ENCODE measurements at places on chromosomes 2 and 18.

GRCh38 chr2:239039479-239039861 lies 191.6 kb downstream of the TWIST2 start:
- no peak for DNase-seq

- DNase-seq = no peak
Observed at GRCh38 chr2:200586644-200586975, 796 bp downstream of the AOX1 start.

DNA sequence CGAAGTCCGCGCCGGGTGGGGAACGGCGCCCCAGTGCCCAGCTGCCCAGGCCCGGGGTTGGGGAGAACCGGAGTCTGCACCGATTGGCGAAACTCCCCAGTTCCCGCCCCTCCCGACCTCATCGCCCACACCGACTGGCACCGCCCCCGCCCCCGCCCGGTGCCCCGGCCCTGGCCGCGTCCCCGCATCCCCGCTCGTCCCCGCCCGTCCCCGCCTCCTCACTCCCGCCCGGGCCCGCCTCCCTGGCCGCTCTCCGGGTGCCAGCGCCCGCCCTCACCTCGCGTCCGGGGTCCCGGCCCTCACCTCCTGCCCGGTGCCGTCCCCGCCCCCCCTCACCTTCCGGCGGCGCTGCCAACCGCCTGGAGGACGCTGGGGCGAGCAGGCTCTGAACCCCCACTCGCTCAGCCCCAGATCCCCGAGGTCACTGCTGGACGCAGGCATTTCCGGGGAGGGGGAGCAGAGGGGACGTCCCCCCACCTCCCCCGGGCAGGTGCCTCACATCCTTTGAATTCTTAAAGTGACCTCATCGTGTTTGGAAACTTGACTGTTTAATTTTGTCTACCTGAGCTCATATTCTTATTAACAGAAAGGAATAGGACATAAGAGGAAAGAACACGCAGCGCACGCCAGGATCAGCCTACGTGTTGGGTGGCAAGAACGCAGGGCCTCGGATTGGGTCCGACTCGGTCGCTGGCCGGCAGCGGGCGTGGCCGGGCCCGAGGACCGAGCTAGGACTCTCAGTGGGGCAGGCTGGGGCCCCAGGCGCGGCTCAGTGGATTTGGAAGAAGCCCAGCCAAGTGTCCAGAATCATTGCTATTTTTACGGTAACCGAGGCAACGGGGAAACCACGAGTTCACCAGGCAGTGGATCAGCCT lies at the start of gene FAM110C:
Gene FAM110C, minus strand, starts transcription at position 35 of the 875 bp plus-strand sequence. CDS start 120 bp downstream, outside the sequence.
- peak; percentile 38 for DNase-seq

GRCh38 chr2:227163998-227164762 lies at the start of the genes COL4A3 and COL4A4:
Gene COL4A3, plus strand, starts transcription at chr2:227164624. Its CDS starts 103 bp downstream, at chr2:227164727.
Gene COL4A4, minus strand, starts transcription at chr2:227164205. Its CDS starts 16,722 bp downstream, at chr2:227147483.
- DNase-seq = no peak

DNA sequence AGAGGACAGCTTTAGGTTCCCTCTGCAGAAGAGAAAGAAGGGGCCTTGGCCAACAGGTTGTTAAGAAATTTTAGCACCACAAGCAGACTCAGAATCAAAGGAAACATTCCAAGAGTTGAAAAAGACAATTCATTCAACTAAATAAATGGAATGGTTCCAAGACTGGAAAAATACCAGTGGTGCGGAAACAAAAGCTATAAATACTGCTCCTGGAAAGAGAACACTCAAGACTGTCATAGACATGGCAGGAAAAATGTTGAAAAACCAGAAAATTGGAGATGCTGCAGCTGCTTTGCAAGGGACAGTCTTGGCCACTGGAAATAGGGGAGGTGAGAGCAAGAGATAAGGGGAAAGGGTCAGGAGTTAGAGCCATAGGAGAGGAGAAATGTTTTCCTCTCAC lies 312.7 kb upstream of the CYRIA start:
- DNase-seq = no peak

- DNase-seq = no peak
Observed at GRCh38 chr2:219616550-219616949, 10.9 kb upstream of the SLC4A3 start.

DNA sequence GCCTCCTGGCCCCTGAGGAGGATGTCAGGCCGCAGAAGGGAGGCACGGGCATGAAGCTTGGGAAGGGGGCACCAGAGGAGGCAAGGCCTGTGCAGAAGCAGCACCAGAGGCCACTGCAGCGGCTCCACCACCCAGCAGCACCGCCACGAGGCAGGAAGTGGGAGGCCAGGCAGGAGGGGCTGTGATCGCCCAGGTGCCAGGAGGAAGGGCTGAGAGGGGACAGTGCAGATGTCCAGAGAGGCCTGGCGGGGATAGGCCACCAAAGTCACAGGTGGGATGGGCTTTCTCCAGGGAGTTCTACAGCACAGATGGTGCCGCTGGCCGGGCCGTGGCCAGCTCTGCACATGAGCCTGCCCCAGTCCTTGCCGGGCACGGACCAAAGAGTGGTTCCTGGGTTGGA lies 6.0 kb upstream of the ALPI start:
- no peak for DNase-seq

DNA sequence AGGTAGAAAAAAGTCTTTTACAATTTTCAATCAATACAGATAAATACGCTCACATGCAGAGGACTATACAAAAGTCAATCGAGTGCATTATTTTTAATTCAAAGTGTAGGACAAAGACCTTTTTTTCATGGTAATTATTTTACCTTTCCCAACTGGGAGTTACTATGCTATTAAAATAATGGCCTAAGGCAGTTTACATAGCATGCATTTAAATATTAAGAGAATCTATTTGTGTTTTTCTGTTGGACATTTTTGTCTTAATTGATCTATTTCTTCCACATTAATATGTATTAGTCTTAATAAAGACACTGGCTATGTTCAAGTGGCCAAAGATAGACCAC lies 130.2 kb upstream of the MAP3K20 start:
- DNase-seq = no peak

- DNase-seq = no peak
Observed at GRCh38 chr18:65380986-65381385, 369.8 kb upstream of the CDH7 start.

DNA sequence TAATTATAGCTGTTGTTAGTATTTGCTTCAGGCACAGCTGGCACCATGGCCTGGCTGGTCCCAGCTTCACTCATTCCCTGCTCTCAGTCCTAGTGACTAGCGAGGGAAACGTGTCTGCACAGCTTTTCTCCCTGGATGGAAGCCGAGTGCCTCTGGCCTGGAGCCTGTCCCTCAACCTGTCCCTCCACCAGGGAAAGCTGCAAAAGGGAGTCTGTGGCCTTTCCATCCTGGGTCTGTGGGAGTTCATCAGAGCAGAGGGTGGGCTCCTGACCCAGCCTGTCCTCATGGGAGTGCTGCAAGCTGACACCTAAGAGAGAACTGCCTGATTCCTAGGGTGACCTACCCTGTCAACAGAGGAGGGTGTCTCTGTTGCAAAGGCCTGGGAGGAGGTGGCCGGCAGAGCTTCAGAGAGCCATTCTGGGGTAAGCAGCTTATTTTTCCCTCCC lies 118.3 kb downstream of the CAPN13 start:
- no peak for DNase-seq

DNA sequence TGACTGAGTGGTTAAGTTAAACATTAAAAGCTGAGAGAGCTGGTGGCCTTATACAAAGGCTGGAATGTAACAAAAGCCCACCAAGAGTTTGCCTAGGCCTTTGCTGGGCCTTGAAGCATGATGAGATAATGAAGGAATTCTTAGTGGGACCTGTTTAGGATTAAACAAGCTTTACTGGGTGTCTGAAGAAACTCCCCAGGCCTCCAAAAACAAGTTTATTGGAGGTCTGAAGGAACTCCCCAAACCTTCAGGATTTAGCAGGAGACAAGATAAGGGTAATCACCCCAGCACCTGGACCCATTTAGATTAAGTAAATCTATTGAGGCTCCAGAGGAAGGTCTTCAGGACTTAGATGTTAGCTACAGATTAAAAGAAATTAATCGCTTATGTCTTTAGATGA lies 18.7 kb downstream of the PCARE start:
- no peak for DNase-seq

- DNase-seq = no peak
Observed at GRCh38 chr2:125033871-125034270, 1008.8 kb downstream of the CNTNAP5 start.

GRCh38 chr2:239211396-239212094 lies 189.3 kb downstream of the HDAC4 start:
- no peak for DNase-seq

- no peak for DNase-seq
Observed at GRCh38 chr2:28287256-28287915, 105.3 kb upstream of the FOSL2 start.

DNA sequence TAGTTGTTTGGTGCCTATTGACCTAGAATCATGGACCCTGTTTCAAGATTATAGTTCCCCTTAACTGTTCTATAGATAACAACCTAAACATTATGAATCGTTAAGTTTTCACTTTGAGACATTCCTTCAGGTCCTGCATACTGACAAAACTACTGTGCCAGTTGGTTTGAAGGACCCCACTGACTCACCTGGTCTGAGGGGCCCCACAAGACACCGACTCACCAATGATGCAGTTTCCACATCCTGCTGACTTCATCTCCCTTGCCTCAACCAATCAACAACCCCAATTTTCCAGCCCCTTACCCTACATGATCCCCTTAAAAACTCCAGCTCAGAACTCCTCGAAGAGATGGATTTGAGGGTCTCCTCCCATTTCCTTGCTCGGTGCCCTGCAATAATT lies 89.6 kb upstream of the CCDC141 start:
- no peak for DNase-seq

DNA sequence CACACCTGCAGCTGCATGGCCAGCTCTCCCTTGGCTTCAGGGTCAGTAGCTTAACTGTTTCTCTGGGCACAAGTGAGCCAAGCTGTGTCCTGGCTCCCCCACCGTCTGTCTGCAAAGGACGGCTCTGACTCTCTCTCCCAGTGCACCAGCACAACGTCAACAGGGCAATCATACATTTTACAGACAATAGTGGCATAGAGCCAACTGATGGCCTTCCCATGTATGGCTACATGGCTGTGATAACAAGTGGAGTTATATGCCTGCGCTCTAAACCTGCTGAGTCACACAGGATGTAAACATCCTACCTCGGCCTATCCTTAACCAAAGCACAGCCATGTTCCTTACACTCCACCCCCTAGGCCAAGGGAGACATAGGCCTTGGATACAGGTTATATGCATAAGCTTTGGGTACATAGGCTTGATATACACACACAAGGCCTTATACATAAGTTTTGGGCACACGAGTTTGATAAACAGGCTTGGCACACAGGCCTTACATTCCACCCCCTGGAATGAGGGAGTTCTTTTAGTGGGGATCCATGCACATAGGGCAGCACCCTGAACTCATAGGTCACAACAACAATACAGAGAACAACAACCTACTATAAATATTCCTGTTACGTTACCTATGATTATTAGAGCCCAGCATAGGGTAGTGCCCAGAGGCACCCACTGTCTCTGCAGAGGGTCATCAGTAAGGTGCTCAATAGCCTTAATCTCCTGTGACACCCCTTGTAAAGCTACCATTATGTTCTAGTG lies 17.7 kb downstream of the PHOSPHO2 start:
- DNase-seq = no peak

GRCh38 chr2:117618607-117619006 lies 195.9 kb upstream of the DDX18 start:
- no peak for DNase-seq

GRCh38 chr18:35508030-35508429 lies 10.3 kb upstream of the INO80C start:
- no peak for DNase-seq

- no peak for DNase-seq
Observed at GRCh38 chr18:27585602-27586173, 400.6 kb upstream of the CHST9 start.

- no peak for DNase-seq
Observed at GRCh38 chr2:233934524-233934923, 17.4 kb downstream of the TRPM8 start.

DNA sequence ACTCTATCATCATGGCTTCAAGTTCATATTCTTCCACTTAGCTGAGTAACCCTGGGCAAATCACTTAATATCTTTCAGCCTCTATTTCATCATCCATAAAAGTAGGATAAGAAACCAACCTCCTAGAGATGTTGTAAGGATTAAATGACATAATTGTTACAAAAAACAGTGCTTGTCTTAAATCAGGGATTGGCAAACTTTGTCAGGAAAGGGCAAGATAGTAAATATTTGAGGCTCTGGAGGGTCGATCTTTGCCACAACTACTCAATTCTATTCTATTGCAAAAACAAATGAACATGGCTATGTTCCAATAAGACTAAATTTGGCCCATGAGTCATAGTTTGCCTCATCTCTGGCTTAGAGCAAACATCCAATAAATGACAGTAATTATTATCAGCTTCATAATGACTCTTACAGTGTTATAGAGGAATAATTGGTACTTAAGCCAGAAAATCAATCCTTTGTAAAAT lies 184.7 kb downstream of the SATB2 start:
- DNase-seq = no peak

DNA sequence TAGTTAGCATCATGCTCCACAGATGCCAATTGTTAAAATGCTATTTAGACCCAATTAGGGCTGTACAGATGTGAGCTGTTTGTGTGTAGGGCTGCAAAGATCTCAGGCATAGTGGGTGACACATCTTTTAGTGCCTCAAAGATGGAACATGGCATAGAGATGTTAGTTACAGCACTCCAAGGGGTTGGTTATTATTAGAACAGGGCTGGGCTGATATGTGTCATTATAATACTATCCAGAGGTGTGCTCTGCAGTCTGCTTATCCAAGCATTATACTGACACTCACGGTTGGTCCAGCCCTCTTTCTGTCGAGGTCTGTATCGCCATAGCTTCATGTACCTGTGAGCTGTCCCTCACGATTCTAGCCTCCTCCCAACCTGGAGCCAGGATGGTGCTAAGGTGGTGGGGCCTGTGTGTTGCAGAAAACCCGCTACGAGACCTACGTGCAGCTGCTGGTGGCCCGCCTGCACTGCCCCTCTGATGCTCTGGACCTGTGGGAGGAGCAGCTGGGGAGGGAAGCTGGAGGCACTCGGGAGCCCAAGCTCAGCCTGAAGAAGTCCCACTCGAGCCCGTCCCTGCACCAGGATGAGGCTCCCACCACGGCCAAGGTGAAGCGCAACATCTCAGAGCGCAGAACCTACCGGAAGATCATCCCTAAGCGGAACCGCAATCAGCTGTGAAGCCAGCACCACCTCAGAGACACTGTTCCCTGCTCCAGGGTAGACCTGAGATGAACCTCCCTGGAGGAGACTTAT lies 27.1 kb downstream of the PSD4 start:
- DNase-seq = no peak

DNA sequence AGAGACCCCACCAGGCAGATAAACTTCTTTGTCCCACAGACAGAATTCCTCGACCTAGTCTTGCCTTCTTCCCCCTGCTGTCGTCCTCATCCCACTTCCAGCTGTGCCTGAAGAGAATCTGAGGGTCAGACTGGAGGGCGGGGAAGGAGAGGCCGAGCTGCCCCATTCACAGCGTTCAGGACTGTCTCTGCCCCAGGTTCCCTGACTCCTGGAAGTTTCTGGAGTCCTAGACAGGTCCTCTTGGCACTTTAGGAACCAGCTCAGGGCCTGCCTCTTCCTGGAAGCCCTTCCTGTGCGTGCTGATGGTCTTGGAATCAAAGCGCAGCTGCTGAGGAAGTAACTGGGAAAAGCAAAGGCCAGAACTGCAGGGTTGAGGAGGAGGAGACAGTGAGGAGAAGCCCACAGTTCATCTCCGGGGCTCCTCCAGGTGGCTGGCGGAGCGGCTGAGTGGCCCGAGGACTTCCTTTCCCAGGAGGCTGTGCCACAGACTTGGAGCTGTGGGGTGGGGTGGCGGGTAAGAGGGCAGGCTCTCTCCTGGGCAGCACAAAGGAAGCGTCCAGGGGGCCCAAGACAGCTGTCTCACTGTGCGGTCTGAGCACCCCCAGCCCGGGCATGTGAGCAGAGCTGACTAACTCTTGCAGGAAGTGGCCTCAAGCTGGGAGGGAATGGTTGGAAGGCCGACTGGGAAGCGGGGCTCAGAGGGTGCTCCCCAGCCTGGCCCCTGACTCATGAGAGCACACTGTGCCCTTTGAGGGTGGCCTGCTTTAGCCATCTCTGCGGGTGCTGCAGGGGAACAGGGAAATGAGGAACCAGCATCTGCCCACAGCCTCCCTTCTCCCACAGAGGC lies 39.5 kb downstream of the SDC1 start:
- DNase-seq = no peak
